ENCODE measurements at places on chromosomes 7 and 10.

DNA sequence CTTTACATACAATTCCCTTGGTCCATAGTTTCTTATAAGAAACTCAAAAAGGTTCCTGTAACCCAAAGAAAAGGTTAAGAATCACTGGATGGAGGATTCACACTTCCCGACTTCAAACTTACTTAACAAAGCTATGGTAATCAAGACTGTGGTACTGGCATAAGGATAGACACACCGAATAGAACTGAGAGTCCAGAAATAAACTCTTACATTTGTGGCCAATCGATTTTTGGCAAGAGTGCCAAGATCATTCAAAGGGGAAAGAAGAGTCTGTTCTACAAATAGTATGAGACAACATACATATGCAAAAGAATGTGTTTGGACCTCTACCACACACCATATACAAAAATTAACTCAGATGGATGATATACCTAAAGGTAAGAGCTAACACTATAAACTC is 32.8 kb downstream of the KDM7A start:
- DNase-seq, result no peak

- DNase-seq, result no peak
Observed at GRCh38 chr10:113820507-113820906, 33.4 kb downstream of the DCLRE1A start.

DNA sequence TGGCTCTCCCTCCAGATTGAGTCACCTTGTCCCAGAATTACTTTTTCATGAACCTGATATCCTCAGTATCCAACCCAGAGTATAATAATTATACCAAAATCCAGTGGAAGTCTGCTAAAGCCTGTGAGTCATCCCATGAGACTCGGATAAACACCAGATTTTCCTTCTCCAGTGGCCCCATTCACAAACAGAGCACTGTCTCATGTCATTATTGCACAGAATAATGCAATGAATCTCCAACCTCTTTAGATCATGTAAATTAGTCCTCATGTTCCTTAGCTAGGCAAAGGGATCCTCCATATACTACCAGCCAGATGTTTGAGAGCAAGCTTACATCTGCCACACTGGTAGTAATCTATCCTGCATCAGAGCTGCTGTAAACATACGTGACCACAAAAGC is 89.0 kb downstream of the AMPH start:
- DNase-seq, result no peak

DNA sequence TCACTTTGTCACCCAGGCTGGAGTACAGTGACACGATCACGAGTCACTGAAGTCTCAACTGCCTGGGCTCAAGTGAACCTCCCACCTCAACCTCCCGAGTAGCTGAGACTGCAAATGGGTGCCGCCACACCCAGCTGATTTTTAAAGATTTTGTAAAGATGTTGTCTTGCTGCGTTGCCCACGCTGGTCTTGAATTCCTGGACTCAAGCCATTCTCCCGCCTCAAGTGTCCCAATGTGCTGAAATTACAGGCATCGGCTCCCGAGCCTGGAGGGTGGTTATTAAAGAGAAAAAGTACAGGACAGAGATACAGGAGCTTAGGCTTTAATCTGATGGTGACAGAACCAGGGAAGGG is 55.1 kb downstream of the KCTD7 start:
- no peak for DNase-seq

- no peak for DNase-seq
Observed at GRCh38 chr10:24136070-24136469, 72.9 kb upstream of the KIAA1217 start.

DNA sequence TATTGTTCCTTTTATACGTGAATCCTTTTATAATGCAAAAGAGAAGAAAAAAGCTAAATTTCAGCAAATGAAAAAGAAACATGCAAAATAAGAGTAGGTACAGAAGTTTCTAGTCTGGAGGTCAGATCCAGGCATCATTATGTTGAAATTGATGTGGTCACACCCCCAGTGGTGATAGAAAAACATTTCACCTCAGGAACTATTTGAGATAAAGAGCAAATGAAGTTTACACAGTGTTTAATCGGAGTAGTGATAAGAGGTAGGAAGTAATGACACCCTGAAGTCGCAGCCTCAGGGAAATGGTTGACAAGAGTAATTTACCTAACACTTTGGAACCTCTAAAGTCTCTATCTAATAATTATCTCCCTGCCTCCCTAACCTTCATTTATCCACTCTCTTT is 536.0 kb upstream of the STEAP1 start:
- no peak for DNase-seq

- DNase-seq, result no peak
Observed at GRCh38 chr7:18855796-18856195, 261.6 kb downstream of the TWIST1 start.

DNA sequence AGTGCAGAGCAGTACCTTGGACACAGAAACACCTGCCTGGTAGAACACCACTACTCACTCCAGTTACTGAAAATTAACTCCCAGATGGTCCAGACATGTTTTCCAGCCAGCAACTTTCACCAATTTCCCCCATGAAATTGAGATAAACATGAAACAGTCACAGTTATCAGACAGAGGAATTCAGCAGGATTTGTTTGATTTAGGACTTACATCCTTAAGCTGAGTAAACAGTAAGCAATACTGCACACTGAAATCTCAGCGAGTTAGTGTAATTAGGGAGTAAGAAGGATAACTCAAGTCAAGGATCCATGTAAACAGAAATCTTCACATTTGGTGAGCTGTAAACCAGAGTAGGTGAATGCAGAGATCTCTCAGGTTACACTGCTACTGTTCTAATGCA is 353.5 kb downstream of the ELMO1 start:
- DNase-seq, result no peak

GRCh38 chr7:156106107-156106426 is 293.8 kb upstream of the SHH start:
- DNase-seq, result no peak
